Activated CD4-positive, alpha-beta T cell treated with anti-CD3 and anti-CD28 coated beads for 36 hours (primary cell): ENCODE measurements at places on chromosomes 1 and 21.

GRCh38 chr1:91529856-91530255 lies 29.2 kb downstream of the CDC7 start:
- peaks cover 18% of the 10 kb centered on the region for H3K36me3 ChIP-seq
- DNase-seq = no peak
- H3K27me3 ChIP-seq = no peaks in the 10 kb centered on the region
- H3K27ac ChIP-seq = no peak overlapping the region

DNA sequence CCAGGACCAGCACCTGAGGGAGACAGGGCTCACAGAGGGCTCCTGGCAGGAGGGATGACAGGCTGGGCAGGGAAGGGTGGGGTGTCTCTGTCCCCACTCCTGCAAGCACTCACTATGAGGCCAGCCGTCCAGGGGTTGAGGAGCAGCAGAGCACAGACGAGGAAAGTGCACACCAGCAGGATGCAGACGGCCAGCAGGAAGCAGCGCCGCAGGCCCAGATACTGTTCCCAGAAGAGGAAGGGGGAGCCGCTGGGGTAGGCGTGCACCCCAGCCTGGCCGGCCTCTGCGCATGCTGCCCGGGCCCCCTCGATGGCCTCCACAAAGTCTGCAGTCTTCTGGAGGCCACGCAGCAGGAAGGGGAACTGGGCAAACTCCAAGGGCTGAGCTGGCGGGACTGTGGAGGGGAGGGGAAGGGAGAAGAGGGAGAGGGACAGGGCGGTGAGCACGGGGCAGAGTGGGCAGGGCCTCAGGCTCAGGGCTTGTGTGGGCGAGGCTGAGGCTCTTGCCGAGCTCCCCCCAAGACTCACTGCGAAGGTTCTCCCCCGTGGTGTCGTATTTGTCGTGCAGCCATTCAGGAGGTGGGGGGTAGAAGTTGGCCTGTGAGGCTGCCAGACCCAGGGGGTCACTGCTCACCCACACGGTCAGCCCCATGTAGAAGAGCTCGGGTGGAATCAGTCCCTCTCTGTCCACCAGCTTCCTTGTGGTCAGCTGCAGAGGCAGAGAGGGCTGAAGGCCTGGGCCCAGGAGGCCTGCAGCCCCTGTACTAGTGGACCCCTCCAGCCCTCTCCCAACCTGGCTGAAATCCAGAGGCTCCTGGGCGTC lies 16.5 kb downstream of the PTCH2 start:
- no peaks in the 10 kb centered on the region for H3K36me3 ChIP-seq
- DNase-seq = no peak
- H3K27me3 ChIP-seq = no peaks in the 10 kb centered on the region

DNA sequence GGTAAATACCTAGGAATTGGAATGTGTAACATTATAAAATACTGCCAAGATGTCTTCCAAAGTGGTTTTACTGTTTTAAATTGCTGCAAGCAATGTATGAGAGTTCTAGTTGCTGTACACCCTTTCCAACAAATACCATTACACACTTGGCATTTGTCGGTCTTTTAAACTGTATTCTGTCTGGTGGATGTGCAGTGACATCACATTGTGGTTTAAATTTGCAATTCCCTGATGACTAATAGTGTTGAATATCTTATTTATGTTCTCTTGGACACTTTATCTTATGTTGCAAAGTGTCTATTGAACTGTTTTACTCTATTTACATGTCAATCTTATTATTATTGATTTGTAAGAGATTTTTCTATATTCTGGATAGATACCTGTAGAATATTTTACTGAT lies 561.2 kb upstream of the B3GALT2 start:
- no peak overlapping the region for H3K4me3 ChIP-seq
- H3K27ac ChIP-seq = no peak overlapping the region

DNA sequence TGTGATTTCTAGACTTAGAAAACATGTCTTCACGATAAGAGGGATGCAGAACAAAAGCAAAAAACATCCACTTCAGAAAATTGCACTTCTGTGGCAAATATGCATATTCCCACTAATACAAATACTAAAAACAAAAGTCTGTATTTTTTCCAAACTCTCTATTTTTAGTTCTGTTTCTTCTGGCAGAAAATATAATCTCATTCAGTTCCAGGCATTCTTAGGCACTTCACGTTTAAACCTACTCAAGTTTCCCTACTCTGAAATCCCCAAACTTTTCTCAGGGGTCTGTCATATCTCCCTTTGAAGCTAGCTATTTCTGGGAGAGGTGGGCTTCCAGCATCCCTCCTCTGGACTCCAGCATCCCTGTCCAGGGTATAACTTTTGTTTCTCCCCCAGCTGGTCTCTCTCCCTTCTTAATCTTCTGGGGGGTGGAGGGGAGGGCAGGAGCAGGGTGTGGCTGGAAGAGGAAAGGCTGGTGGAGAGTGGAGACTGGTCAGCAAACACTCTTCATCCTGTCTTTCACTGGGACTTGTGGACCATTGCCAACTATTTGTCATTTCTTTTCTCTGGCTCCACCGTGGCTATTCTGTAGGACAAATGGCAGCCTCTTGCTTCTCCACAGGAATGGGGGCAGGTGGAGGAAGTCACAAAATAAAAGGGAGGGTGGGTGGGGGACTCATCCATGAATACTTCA lies 19.6 kb upstream of the NCF2 start:
- H3K36me3 ChIP-seq = no peaks in the 10 kb centered on the region
- H3K4me1 ChIP-seq = no peaks in the 10 kb centered on the region
- peaks cover 2% of the 10 kb centered on the region for H3K27me3 ChIP-seq
- no peak overlapping the region for H3K27ac ChIP-seq
- DNase-seq = no peak

DNA sequence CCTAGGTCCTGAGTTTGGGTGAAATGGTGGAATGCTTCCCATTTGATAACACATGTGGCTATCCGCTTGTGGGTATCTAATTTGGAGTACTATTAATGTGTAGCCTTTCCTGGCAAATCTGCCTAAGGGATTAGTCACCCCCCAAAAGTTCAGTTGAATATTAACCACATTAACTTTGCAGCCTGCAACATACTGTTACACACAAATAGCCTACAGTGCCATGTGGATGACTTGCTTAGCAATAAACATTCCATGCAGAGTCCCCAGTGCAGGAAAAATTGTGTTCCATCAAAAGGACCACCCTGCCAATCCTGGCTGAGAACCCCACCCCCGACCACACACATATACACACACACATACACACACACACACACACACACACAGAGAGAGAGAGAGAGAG lies 303.3 kb upstream of the ESRRG start:
- no peak overlapping the region for H3K27ac ChIP-seq
- H3K36me3 ChIP-seq = no peaks in the 10 kb centered on the region
- H3K27me3 ChIP-seq = no peaks in the 10 kb centered on the region
- H3K4me1 ChIP-seq = no peaks in the 10 kb centered on the region
- no peak overlapping the region for H3K4me3 ChIP-seq
